Endothelial cell (in vitro differentiated cells): ENCODE measurements at places on chromosomes 5 and 9. TPM values are rescaled to one million over a fixed set of nuclear protein-coding genes. Genes with fewer than 3 reads are reported as not detected.
A peak's percentile ranks its signal among the peaks of the same experiment; 100 is the strongest.

Gene LTC4S
- 1.0 TPM for total RNA-seq

- H3K4me1 ChIP-seq, result peaks cover 6% of the 10 kb centered on the region
- no peak for DNase-seq
- no peaks in the 10 kb centered on the region for H3K27me3 ChIP-seq
- peaks cover 4% of the 10 kb centered on the region for H3K36me3 ChIP-seq
These were observed 112.9 kb upstream of the FER start for GRCh38 chr5:108634617-108635288.

DNA sequence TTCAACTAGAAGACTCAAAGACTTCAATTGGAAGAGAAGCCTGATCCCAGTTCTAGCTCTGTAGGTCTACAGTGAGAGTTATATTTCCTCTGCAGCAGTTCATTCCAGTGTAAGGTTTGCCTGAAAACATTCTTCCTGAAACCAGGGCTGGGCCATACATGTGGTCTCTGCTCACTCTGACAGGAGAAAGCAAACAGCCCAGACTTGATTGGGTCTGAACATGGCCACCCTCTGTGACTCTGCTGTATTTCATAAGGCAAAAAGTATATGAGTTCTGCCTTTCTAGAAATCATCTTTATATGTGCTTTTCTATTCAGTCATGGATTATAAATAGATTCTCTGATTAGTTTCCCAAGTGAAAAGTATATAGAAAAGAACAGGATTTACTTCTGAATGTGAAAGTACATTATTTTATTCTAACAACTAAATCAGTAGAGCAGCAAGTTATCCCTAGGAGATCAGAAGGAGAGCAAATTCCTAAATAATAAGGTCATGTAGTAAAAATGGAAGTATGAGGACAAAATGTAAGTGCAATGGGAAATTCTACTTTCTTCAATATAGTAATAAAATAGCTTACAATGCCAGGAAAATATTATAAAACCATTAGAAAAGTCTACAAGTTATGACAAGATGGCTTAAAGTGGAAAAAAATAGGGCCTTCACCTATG, 144.3 kb downstream of the EFNA5 start:
- no peak overlapping the region for H3K4me3 ChIP-seq
- no peaks in the 10 kb centered on the region for H3K27me3 ChIP-seq
- no peaks in the 10 kb centered on the region for H3K36me3 ChIP-seq
- H3K4me1 ChIP-seq, result no peaks in the 10 kb centered on the region

DNA sequence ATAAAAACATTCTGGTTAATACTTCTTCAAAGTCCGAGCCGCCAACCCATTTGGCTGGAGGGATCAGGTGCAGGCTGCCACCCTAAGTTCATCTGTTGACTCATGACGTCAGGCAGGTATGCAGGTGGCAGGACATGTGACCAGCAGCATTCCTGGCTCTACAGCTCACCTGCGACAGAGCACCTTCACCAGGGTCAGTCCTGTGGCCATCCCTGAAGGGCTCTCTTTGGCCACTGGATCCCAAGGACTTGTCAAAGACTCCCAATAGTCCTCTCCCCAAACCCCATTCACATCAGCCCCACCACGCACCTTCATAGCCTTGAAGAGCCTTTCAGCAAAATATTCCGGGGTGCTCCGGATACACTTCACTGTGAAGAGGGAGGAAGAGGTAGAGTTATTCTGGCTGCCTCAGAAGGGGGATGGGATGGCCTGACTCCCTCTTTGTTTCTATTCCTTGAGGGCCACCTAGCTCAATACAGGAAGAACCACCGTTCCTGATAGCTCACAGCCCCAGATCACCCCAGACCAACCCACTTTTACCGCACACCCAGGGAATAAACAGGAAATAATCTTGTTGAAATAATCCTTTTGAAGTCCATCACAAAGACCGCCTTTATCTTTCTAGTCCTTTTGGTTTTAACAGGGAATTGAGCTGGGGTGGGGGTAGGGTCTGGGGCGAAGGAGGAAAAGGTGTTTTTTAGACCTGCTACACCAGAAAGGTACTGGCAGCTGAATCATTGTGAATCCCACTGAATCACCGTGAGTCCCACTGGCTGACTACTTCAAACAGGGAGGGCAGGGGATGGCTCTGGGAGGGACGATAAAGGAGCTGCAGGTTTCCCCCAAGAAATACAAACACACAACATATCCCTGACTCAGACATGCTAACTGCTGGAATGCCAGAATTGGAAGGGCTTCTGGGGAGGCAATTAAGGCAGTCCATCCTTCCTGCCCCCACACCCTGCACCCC, 26.4 kb downstream of the ANXA6 start:
- peaks cover 22% of the 10 kb centered on the region for H3K4me1 ChIP-seq
- peaks cover 8% of the 10 kb centered on the region for H3K27me3 ChIP-seq
- peaks cover 70% of the 10 kb centered on the region for H3K36me3 ChIP-seq
- no peak overlapping the region for H3K27ac ChIP-seq

- no peak overlapping the region for H3K4me3 ChIP-seq
- no peak for DNase-seq
- H3K36me3 ChIP-seq, result no peaks in the 10 kb centered on the region
- no peaks in the 10 kb centered on the region for H3K4me1 ChIP-seq
- H3K27ac ChIP-seq, result no peak overlapping the region
These were observed 102.9 kb upstream of the PPP1R26 start for GRCh38 chr9:135376511-135377265.

DNA sequence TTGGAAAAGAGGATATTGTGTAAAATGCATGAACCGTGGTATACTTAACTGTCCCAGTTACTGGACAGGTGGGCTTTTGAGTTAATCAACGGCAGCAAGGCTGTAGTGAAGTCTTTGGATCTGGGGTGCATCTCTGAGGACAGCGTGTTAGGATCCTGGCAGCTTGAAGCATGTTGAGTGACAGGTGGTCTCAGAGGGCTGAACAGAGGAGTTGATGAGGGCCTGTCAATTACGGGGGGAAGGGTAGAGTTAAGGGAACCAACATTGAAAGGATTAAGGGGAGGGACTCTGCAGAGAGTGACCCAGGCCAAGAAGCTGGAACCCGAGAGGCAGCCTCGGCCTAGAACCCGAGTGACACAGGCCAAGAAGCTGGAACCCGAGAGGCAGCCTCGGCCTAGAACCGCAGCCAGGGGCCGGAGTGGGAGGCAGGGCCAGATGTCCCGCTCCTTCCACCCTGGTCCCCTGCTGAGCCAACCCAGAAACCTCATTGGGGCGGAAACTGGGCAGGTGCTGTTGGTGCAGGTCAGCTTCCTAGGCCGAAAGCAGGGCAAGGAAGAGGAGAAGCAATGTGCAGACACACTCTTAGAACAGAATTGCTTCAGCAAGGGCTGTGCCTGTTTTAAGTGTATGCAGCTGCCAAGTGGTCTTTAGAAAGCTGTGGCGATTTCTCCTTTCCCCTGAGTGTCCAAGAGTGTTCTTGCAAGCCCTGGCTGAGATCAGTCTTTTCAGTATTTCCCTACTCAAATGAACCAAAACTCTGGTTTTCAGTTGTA, 62.0 kb downstream of the ANKRD33B start:
- no peak for DNase-seq
- H3K36me3 ChIP-seq, result no peaks in the 10 kb centered on the region
- H3K27ac ChIP-seq, result no peak overlapping the region
- H3K4me3 ChIP-seq, result no peak overlapping the region

DNA sequence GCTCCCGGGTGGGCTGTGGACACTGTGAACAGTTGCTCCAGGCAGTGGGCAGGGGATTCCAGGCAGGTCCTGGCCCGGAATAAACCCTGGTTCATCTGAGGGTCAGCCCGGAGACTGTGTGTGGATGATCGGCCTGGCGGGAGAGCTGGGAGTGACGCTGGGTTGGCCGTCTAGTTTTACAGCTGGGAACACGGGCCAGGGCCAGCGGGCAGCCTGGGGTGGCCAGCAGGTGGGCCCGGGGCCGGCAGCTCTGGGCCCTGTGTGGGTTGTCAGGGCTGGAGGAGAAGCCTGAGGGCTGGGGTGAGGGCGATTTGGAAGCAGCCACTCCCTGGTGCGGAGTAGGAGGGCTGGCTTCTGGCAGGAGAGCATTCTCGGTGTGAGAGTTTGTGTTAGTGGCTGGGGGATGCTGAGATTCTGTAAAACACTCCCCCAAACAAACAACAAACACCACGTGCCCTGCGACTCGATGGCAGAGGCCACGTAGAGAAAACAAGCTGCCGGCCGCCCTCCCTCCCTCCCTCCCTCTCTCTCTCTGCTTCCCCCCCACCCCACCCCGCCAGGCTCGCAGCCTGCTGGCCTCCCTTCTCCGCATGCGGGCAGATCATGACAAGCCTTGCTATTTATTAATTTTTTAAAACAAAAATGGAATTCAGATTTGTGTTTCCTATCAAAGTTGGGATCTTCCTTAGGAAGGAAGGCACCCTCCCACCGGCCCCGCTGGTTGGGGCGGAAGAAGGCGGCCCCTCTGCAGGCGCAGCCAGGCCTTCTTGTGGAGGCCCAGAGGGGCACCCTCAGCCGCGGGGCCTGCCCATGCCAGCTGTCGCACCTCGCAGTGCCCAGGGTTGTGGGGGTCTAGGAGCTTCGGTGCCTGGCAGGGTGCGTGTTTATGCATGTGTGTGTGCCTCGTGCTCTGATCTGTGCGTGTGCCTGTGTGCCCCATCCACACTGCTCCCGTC, 49.5 kb downstream of the RXRA start:
- no peaks in the 10 kb centered on the region for H3K36me3 ChIP-seq
- peaks cover 10% of the 10 kb centered on the region for H3K27me3 ChIP-seq
- DNase-seq, result no peak
- peak overlapping the region; percentile 70 for H3K27ac ChIP-seq
- H3K4me1 ChIP-seq, result peaks cover 8% of the 10 kb centered on the region

GRCh38 chr5:56692359-56693219, 122.8 kb upstream of the MAP3K1 start:
- no peak overlapping the region for H3K4me3 ChIP-seq
- no peak for DNase-seq
- no peaks in the 10 kb centered on the region for H3K27me3 ChIP-seq
- H3K27ac ChIP-seq, result no peak overlapping the region

GRCh38 chr5:74948031-74948546, 81.9 kb upstream of the FAM169A start:
- no peak overlapping the region for H3K27ac ChIP-seq
- DNase-seq, result no peak
- no peaks in the 10 kb centered on the region for H3K36me3 ChIP-seq
